B cell (primary cell): ENCODE measurements at places on chromosomes 7 and 10. TPM values are rescaled to one million over a fixed set of nuclear protein-coding genes. Genes with fewer than 3 reads are reported as not detected.
A peak's percentile ranks its signal among the peaks of the same experiment; 100 is the strongest.

DNA sequence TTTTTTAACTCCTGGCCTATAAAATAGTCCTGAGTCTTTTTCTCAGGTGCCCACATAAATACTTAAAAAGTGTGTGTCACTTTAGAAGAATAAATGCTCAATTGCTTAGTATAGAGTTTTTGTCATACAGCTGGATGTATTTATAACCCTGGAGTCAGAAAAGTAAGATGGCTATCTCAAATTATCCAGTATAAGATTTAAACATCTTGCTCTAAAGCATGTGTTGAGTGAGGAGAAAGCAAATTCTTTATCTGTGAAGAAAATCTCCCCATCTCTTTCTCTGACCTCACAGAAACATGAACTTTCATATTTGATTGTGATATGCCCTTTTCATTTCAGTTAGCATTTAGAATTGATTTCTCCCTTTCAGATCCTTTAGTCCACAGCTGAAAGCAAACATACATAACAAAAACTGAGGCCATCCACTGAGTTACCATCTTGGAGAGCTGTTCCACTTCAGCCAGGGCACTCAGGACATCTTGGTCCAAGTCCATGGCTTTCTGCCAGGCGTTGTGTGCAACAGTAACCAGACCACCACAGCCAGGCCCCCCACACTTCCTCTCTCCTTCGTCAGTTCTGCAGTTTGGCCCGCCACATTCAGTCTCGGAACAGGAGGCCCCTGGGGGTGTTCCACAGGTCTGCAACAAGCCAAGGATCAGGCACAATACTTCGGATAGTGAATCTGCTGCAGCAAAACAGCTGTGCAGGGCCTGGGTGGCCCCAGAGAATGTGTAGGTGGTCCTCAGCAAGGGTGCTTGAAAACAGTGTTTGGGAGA is 40.9 kb downstream of the DLD start:
- no peak overlapping the region for H3K4me3 ChIP-seq
- no peak for DNase-seq
- peaks cover 3% of the 10 kb centered on the region for H3K36me3 ChIP-seq
- no peak overlapping the region for H3K27ac ChIP-seq
- H3K27me3 ChIP-seq = no peaks in the 10 kb centered on the region
- no peaks in the 10 kb centered on the region for H3K4me1 ChIP-seq

GRCh38 chr7:46879783-46880182 is 702.1 kb downstream of the TNS3 start:
- no peaks in the 10 kb centered on the region for H3K27me3 ChIP-seq
- H3K36me3 ChIP-seq = no peaks in the 10 kb centered on the region
- H3K4me1 ChIP-seq = no peaks in the 10 kb centered on the region
- DNase-seq = no peak

DNA sequence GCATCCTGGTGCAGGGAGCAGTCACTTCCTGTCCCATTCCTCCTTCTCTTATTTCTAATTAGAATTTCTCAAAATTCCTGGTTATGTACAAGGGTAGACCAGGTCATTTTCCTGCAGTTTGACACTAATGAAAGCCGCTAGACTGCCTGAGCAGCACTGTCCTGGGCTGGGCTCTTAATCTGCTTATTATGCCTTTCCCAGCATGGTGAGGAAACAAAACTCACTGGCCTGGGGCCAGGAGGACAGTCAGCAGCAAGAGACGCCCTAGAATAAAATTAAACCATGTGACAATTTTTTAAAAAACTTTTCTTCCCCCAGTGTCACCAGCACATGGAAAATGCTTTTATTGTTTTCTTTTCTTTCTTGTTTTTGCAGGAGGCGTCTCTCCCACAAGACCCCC is 647.5 kb downstream of the TYW1 start:
- H3K4me3 ChIP-seq = no peak overlapping the region
- no peaks in the 10 kb centered on the region for H3K36me3 ChIP-seq
- DNase-seq = no peak
- no peak overlapping the region for H3K27ac ChIP-seq
- H3K4me1 ChIP-seq = no peaks in the 10 kb centered on the region

DNA sequence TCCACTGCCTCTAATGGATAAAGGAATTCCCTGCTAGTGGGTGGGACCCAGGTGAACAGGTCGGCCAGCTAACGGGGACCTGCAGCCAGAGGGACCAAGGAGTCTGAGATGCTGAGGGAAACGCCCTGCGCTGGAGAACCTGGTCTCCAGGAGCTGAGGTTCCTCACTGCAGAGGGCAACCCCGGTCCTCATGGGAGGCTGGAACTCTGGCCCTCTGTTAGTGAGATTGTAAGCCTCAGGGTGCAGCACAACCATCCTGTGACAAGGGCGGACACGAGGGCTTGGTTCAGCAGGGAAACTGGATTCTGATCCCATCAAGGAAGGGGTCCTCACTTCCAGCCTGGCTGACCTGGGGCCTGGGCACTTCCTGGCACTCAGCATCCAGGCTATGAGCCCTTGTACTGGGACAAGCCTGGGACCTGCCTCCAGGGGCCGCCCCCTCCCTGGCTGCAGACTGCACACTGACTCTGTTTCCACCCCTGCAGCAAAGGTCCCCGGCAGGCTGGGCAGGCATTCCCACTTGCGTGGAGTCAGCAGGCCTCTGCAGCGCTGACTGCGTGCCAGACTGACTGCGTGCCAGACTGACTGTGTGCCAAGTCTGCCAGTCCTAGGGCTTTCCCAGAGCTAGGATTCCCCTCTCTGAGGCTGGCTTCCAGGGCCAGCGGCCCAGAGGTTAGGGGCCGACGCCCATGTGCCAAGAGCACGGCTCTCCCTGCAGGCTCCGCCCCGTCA is 143.2 kb downstream of the MAPK8 start:
- no peak overlapping the region for H3K4me3 ChIP-seq
- H3K27ac ChIP-seq = no peak overlapping the region
- no peaks in the 10 kb centered on the region for H3K4me1 ChIP-seq
- DNase-seq = no peak
- H3K36me3 ChIP-seq = no peaks in the 10 kb centered on the region

GRCh38 chr10:43131256-43131655 is 7.0 kb upstream of the CSGALNACT2 start:
- DNase-seq = no peak
- no peaks in the 10 kb centered on the region for H3K36me3 ChIP-seq
- H3K4me3 ChIP-seq = no peak overlapping the region
- peaks cover 19% of the 10 kb centered on the region for H3K4me1 ChIP-seq
- no peak overlapping the region for H3K27ac ChIP-seq

GRCh38 chr7:80428161-80429054 is 83.5 kb downstream of the GNAT3 start:
- no peak overlapping the region for H3K4me3 ChIP-seq
- H3K4me1 ChIP-seq = no peaks in the 10 kb centered on the region
- no peak overlapping the region for H3K27ac ChIP-seq
- DNase-seq = no peak

DNA sequence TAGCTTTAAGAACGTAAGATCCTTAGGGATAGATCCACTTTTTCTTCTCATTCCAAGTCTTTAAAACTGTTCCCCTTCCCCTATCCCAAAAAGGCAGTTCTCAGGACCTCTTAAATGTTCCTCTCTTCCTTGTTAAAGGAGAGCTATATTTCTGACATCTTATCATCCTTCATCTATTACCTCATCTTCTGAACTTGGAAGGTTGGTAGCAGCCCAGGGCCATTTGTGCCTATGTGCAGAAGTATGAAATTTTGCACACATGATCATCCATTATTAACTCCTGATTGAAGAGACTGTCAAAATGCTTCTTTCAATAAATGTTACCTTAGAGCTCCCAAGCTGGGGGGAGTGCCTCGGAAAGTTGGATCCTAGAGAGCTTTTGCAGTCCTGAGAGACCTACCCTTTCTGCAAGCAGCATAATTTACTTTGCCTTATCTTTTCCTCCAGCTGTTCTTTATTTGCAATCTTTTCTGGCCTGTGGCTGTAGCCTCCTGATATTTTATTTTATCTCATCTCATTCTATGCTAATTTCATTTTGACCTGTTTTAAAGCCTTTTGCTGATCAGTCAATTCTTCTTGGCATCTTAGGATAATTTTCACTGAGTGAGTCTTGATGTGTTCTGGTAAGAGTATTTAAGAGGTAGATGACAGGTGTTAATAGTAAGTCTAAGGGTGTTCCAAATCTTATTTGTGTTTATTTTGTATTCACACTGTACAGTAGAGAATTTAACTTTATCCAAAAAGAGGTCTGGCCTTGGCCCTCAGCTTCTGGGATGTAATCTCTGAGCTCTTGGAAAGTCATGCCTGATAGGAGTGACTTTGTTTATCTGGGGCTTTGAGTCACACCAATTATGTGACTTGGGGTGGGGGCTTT is 135.0 kb upstream of the PDLIM1 start:
- H3K27me3 ChIP-seq = no peaks in the 10 kb centered on the region
- H3K4me1 ChIP-seq = peaks cover 5% of the 10 kb centered on the region
- no peak for DNase-seq
- H3K36me3 ChIP-seq = no peaks in the 10 kb centered on the region
- H3K27ac ChIP-seq = no peak overlapping the region

GRCh38 chr7:135862586-135863340 is 114.2 kb upstream of the FAM180A start:
- H3K27me3 ChIP-seq = no peaks in the 10 kb centered on the region
- no peak overlapping the region for H3K27ac ChIP-seq
- DNase-seq = no peak
- H3K4me1 ChIP-seq = no peaks in the 10 kb centered on the region

DNA sequence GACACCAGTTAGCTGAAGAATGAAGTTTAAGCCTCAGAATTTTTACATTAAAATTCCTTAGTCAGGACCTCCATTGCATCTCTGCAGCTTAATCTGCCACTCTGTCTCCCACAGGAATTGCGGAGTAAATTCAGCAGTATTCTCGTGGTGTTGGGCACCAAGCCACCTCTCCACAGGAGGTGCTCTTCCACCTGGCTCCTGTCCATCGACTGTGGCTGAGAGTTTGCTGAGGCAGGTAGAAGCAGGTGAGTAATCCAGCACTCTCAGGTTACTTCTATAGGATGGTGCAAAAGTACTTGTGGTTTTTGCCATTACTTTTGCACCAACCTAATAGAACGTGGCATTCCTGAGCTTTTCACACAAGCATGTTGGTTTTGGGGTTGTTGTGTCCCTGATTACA is 134.1 kb downstream of the GFRA1 start:
- no peaks in the 10 kb centered on the region for H3K27me3 ChIP-seq
- no peak for DNase-seq

DNA sequence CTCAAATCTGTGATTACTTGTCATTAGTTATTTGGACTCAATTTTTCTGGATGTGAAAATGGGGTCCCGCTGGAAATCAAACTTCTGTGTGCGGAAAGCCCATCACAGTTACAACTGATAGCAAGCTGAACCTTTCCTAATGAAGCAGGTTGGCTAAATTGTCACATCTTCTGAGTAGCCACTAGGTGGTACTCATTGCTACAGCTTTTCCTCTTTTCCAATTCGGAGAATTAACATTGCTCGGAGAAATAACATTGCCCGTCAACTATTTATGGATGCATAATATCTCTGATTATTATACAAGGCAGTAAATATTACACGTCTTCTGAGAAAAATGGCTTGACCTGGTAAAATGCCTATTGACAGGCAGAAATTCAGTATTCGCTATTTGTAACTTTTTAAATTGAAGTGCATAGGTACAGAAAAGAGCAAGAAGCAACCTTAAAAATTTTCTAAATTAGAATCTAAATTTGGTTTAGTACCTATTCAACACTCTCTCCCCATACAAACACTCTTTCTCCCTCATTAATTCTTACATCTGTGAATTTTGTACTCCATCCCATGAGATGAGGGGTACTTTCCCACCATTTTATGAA is 17.3 kb upstream of the BLOC1S2 start:
- DNase-seq = peak; percentile 42
- H3K36me3 ChIP-seq = no peaks in the 10 kb centered on the region
- H3K27ac ChIP-seq = no peak overlapping the region
- H3K27me3 ChIP-seq = no peaks in the 10 kb centered on the region
- H3K4me3 ChIP-seq = no peak overlapping the region
- H3K4me1 ChIP-seq = no peaks in the 10 kb centered on the region

DNA sequence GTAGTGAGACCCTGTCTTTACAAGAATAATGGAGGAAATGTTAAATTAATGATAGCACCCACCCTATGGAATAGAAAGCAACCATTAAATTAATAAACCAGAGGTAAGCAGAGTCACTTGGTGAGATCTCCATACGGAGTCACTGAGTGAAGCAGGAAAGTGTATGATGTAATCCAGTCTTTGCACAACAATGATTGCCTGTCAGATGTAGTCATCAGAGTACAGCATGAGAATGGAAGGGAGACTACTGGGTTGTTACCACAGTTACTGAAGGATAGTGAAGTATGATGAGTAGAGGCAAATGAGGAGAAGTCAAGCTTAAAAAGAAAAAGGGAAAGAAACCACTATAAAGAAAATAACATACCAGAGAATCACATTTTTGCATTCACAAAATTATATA is 371.9 kb upstream of the SHH start:
- no peaks in the 10 kb centered on the region for H3K27me3 ChIP-seq
- no peak overlapping the region for H3K27ac ChIP-seq
- H3K4me1 ChIP-seq = no peaks in the 10 kb centered on the region
- H3K36me3 ChIP-seq = no peaks in the 10 kb centered on the region
- DNase-seq = no peak

- peaks cover 37% of the 10 kb centered on the region for H3K36me3 ChIP-seq
- H3K4me3 ChIP-seq = no peak overlapping the region
- DNase-seq = no peak
- no peak overlapping the region for H3K27ac ChIP-seq
- H3K27me3 ChIP-seq = no peaks in the 10 kb centered on the region
Observed at GRCh38 chr7:755413-755805, 28.3 kb upstream of the PRKAR1B start.

DNA sequence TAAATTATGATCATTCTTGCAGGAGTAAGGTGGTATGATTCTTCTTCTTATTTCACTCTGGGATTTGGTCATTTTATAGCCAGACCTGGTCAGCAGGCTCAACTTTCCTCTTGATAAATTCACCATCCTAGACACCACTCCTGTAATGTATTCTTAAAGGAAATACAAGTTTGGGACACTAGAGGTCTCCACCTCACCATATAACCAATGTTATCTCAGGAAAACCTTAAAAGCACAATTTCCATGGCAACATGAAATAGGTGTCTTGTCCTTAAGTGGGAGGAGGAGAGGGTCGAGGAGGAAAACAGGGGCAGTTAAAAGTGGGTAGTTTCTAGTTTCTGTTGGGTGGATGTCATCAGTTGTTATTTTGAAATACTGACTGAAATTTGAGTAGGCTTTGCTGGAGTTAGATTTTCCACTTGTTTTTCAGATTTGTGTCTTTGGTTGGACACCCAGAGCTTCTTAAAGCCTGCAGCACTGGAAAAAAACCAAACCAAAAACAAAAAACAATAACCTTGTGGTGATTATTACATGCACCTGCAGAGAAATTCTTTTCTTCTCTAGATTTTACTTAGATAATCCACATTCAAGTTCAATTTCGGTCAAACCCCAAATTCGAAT is 163.1 kb downstream of the PRKCQ start:
- no peaks in the 10 kb centered on the region for H3K36me3 ChIP-seq
- H3K4me1 ChIP-seq = no peaks in the 10 kb centered on the region
- H3K27me3 ChIP-seq = no peaks in the 10 kb centered on the region

- no peak overlapping the region for H3K27ac ChIP-seq
- H3K4me1 ChIP-seq = peaks cover 10% of the 10 kb centered on the region
- no peaks in the 10 kb centered on the region for H3K27me3 ChIP-seq
- peaks cover 46% of the 10 kb centered on the region for H3K36me3 ChIP-seq
Observed at GRCh38 chr7:104963378-104963990, 50.5 kb upstream of the KMT2E start.

- no peak overlapping the region for H3K27ac ChIP-seq
- no peaks in the 10 kb centered on the region for H3K27me3 ChIP-seq
- no peaks in the 10 kb centered on the region for H3K36me3 ChIP-seq
- H3K4me1 ChIP-seq = no peaks in the 10 kb centered on the region
- H3K4me3 ChIP-seq = no peak overlapping the region
Observed at GRCh38 chr10:90125456-90126255, 424.3 kb downstream of the KIF20B start.

Gene TMEM236
- 0.03 and 0.09 TPM in 2 replicates for polyA plus RNA-seq

Gene PHKG1
- 1.9 and 2.1 TPM in 2 replicates for polyA plus RNA-seq

Gene OR13A1
- 5.8 and 8.2 TPM in 2 replicates for polyA plus RNA-seq

Gene CYP3A4
- polyA plus RNA-seq = not detected in 2 replicates

Gene TUBB8
- polyA plus RNA-seq = 0.64 and 2.0 TPM in 2 replicates

Gene GRM8
- polyA plus RNA-seq = 0.13 TPM in 1 of 2 replicates, not detected in the other

Gene CYP3A7
- polyA plus RNA-seq = not detected in 2 replicates

Gene FXYD4
- not detected in 2 replicates for polyA plus RNA-seq
